Cerebellum (tissue), 4 donors: ENCODE measurements at places on chromosomes 4 and X.

- no peak for DNase-seq
Observed at GRCh38 chr4:43325220-43325967, 432.9 kb downstream of the GRXCR1 start.

DNA sequence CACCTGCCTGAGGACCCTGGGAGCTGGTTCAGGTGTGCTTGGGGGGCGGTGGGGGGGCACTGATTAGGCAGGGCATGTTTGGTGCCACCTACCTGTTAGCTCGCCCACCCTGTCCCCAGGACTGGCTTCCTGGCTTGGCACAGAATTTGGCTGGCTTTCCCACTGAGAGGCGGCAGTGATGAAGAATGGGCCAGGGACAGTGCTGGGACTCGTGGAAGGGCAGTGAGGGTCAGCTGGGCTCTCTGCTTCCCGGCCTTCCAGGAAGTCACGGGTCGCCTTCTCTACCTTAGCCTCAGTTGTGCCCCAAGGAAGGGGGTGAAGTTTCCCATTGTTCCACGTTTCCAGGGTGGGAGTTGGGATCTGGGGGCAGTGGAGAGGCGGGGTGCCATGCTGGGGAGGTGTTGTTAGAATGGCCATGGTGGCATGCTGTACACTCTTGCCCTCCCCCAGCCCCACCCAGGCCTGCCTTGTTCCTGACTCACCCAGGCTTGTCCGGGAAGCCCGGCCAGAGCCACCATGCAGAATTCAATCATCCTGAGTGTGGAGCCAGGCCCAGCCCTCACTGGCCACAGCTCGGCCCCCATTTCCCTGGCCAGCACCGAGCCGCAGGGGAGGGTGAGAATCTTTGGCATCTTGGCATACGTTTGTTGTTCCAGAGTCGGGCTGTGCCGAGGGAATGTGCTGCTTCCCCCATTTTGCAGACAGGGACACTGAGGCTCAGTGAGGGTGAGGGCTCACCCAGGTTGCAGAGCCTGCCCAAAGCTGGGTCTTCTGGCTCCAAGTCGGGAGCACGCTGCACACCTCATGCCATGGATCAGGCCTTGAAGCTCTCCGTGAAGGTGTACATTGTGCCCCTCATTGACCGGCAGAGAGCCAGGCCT is 21.9 kb upstream of the GPR78 start:
- no peak for DNase-seq

- no peak for DNase-seq
Observed at GRCh38 chr4:182969651-182970279, 52.6 kb upstream of the DCTD start.

GRCh38 chrX:22097012-22097694 is 65.0 kb downstream of the PHEX start:
- DNase-seq, result no peak

GRCh38 chr4:57734104-57734670 is 624.0 kb upstream of the IGFBP7 start:
- DNase-seq, result no peak

DNA sequence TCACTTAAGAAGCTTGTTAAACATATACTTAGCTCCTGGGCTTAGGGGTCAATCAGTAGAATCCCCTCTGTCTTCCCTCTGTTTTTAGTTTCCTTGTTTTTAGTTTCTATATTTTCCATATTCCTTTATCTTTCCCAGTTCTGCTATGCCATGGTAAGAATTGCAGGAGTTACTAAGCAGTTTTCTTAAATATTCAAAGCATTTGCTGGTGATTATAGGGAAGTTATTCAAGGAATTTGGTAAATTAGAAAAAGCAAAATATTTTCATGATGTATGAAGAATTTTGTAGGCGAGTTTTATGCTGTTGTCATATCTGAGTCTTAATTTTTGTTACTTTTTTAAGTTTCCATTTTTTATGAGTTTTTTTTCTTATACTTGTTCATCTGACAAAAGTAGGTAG is 91.6 kb upstream of the NUDT6 start:
- no peak for DNase-seq

DNA sequence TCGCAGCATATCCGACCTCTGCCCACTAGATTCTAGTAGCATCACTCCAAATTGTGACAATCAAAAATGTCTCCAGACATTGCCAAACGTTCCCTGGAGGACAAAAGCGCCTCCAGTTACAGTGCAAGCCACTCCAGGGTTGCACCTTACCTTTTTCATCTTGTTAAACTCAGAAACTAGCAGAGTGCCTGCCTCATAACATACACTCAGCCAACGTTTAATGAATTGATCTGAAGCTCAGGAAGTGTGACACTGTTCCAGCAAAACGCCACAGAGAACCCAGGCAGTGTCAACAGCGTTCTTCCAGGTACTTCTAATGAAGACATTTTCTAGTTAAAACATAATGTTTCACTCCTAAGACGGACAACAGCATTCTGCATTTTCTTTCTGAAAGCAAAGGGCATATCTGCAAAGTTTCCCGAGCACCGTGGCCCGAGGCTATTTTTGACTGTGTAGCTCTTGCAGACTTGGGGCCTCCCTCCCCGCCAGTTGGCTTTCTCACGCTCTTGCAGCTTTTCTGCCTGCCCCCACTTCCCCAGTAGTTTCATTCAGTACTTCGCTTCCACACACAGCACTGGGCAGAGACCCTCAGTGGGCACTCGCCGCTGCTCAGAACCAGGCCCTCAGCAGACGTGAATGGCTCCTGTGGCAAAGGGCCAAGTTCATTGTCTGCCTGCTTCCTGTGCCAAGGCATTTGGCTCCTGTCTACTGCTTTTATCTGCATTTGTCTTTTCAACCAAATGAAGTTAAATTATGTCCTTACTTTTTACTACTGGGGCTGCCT is 133.4 kb upstream of the TTC29 start:
- peak; percentile 20 for DNase-seq

DNA sequence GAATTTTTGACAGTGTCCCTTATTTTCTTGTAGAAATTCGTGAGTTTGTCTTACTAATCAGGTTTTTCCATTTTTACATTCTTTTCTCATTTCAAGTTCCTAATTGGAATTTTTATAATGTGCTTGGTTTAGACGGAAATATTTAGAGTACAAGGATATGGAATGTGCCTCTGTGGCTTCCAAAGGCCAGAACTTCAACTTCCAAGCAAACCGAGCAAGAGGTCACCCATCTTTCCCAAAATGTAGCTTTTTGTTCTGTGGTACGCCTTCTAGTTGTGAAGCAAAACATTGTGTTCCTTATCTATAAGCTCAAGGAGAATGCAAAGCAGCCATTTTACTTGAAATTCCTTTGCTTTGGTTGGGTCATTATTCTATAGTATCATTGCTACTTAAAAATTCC is 212.8 kb upstream of the PACRGL start:
- DNase-seq, result no peak

DNA sequence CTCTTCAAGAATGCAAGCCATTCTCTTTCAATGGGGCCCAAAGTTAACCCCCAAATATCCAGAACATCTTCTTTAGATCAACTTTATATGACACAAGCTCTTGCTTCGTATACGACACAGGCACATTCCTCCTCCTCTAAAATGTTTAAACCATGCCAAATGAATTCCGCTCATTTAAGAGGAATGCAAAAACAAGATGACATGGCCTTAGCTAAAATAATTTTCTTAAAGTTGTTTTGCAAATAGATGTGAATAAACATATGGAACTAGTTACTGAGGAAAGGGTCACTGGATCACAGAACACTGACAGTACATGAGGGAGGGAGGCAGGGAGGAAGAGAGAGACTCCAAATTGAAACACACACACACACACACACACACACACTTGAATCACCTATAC is 97.4 kb downstream of the RASL11B start:
- no peak for DNase-seq

DNA sequence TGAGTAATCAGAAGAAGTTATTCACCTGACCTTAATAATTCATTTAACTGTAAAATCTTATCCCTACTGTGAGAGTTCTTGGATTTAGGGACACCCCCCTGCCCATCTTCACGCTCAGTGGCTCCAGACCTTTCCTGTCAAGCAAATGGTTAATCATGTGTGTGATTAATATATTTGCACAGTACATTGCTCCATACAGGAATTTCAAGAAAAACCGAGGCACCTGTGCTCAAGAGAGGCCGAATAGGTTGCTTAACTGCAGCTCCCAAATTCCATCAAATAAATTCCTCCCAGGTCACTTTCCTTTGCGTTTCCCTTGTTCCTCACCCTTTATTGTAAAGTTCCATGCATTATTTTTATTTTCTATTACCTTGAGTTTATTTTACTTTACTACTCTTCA is 119.5 kb downstream of the STOX2 start:
- no peak for DNase-seq

GRCh38 chr4:47852136-47852535 is 14.3 kb upstream of the CORIN start:
- DNase-seq, result no peak

GRCh38 chr4:132540268-132540667 is 608.8 kb upstream of the PCDH10 start:
- no peak for DNase-seq

DNA sequence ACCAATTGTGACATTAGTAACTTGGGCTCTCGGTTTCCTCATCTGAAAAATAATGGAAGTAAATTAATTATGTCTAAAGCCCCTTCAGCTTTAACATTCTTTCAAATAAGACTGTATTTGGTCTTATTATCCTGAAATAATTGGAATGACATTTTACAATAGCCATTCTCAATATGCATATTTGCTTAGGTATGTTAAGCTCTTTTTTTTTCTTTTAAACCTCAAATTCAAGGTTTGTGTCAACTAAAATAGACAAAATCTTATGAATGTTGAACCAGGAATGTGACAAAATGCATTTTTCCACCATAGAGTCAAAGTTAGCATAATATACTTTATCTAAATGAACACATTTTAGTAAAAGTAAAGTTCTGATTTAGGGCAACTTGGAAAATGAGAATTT is 34.4 kb upstream of the TET2 start:
- no peak for DNase-seq
